ENCODE measurements at places on chromosomes 5 and 9.

DNA sequence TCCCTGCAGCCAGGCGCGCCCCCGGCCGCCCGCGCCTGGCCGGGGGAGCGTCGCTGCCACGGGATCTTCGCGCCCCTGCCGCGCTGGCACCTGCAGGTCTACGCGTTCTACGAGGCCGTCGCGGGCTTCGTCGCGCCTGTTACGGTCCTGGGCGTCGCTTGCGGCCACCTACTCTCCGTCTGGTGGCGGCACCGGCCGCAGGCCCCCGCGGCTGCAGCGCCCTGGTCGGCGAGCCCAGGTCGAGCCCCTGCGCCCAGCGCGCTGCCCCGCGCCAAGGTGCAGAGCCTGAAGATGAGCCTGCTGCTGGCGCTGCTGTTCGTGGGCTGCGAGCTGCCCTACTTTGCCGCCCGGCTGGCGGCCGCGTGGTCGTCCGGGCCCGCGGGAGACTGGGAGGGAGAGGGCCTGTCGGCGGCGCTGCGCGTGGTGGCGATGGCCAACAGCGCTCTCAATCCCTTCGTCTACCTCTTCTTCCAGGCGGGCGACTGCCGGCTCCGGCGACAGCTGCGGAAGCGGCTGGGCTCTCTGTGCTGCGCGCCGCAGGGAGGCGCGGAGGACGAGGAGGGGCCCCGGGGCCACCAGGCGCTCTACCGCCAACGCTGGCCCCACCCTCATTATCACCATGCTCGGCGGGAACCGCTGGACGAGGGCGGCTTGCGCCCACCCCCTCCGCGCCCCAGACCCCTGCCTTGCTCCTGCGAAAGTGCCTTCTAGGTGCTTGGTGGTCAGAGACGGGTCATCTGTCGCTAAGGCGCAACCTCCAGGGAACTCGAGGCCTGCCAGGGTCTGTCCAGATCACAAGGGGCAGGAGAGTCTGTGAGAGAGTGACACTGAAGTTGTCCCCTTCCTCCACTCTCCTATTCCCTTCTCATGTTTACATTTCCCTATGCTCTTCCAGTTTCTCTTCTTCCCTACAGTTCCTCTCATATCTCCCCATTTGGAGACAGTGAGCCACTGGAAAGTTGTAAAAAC is 1.3 kb downstream of the GPR150 start:
- DNase-seq, result no peak

DNA sequence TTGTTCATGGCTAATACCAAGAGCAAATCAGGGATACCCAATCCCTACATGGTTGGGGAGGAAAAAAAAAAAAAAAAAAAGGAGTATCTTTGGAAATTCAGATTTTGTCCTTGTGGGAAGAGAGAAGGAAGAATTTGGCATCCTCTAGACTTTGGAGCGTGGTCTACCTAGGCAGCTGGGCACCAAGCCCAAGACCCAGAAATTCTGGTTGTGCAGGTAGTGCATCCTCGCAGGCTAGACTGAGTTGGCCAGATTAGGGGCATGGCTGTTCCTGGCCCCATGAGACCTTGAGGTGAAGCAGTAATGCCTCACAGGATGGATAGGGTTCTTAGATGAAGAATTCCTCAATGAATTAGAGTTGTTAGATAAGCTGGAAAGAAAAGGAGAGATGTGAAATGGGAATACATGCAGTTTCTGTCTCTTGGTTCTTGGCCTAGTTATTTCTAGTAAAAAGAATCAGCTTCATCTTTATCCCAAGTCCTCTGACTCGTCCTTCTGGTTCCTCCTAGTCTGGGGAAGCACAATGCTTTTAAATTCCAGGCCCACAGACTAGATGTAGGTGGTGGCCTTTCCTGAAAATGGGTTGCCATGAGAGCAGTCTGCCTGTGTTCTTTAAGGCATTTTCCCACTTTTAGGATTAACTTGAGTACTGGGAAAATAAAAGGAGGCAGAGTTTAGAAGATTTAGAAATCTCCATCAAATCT is 140.5 kb upstream of the RUSC2 start:
- DNase-seq, result no peak

DNA sequence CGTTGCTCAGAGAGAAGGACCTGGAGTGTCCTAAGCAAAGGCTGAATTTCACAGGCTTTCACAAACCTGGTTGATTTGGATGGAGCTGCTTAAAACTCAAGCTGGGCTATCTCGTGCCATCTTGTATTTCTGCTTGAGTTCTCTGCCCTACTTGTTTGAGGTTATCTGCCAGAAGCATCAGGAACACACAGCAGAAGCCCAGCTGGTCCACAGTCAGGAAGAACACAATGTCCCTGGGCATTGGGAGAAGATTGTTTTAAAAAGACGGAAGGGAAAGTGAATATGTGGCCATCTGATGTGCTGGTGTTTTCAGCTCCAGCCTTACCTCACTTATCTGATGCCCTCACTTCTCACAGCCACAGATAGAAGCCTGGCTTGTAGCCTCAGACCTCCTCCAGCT is 32.9 kb upstream of the SLC36A1 start:
- no peak for DNase-seq

GRCh38 chr9:134314950-134315715 is 11.1 kb upstream of the RXRA start:
- no peak for DNase-seq

- DNase-seq, result no peak
Measured at GRCh38 chr5:87129046-87129445, 138.6 kb upstream of the RASA1 start.

GRCh38 chr9:13322828-13323550 is 43.5 kb upstream of the MPDZ start:
- no peak for DNase-seq

DNA sequence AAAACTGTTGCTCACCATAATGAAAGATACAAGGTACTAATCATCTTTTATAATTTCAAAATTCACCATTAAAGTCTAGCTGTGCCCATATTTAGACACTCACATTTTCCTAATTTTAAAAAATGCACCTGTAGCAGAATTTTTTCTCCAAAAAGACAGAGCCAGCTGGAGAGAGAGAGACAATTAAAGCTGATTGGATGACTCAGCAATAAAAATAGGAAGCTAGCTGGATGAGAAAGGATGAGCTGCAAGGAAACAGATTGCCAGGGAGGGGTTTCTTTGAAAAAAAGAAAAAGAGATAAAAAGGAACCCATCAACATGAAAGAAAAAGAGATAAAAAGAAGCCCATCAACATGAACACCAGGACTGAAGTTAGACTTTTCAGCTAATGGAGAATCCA is 73.8 kb downstream of the HCN1 start:
- no peak for DNase-seq

GRCh38 chr9:134657666-134658377 is 16.2 kb downstream of the COL5A1 start:
- no peak for DNase-seq

DNA sequence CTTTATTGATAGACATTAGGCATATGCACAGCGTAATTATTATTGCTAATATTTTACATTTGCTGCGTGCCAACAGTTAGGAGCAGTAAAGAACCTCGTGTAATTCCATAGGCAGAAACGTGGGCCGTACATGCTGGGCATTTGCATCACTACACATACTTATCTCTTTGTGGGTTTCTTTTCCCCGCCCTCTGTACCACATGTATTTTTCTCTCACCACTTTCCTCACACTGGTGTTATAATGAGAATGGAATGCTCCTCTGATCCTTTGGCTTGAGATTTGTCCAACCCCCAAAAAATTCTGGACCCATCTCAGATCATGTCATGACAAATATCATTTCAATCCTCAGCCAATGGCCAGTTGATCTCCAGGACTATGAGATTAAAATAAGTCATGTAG is 1952.6 kb upstream of the WWC1 start:
- DNase-seq, result no peak

DNA sequence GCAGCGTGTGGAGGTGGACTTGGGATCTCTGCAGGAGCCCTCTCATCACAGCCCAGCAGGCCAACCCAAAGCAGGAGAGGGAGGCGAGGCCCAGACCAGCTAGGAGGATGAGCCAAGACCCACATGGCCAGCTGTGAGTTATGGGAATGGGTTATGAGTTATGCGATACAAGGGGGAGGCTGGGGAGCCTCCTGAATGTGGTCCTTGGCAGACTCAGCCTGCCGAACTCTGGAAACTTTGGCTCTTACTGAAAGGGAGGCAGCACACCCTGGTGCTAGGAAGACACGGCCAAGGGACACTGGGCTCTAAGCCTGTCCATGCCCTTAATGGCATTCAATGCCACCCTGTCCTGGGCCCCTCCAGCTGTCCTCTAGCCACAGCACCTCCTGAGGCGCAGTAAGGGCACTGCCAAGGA is 7.7 kb upstream of the VAV2 start:
- no peak for DNase-seq

DNA sequence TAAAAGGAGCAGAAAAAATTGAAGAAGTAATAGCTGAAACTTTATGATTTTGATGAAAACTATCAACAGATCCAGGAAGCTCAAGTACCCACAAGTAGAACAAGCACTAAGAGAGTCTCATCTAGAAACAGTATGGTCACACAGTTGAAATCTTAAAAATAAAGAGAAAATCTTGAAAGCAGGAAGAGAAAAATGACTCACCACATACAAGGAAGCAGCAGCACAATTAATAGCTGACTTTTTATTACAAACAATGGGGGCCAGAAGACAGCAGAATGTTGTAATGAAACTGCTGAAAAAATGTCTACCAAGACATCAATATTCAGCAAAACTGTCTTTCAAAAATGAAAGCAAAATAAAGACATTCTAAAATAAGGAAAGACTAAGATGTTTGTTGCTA is 1108.3 kb upstream of the DMAC1 start:
- no peak for DNase-seq

DNA sequence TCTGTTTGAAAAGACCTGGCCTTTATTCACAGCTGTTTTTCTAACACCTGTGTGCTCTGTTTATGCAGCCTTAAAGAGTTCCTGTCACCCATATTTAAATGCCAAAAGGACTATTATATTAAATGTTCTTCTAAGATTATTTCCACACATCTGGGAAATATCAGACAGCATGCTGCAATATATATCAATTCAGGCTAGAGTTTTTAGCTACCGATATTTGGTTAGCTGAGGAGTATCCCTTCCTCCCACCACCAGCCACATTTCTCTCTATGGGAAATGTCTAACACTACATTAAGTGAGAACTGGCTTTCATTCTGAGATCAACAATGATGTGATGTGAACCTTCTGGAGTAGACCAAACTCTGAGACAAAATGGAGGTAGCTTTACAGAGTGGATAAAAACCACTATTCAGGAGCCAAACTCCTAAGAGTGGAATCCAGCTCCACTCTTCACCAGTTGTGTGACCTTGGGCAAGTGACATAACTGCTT is 509.2 kb downstream of the ZNF608 start:
- no peak for DNase-seq

- DNase-seq, result no peak
Measured at GRCh38 chr5:82640916-82641315, 362.8 kb upstream of the RPS23 start.

DNA sequence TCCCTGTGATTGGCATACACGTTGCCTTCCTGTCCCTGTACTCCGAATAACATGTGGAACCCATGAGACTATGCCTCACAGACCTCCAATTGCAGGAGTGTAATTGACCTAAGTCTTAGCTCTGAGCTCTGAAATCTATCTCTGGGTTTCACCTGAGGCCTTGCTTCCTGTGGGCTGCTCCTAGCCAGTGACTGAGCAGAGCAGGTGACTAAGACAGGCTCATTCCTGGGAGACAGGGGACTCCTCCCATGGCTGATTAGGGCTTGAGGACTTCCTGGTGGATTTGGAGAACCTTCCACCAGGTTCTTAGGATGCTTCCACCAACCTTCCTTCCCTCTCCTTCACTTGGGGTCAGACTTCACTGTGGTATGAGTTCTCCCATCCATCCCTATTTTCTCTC is 22.3 kb upstream of the MIER3 start:
- no peak for DNase-seq

- DNase-seq, result no peak
Measured at GRCh38 chr5:143177263-143177983, 226.1 kb downstream of the NR3C1 start.

- no peak for DNase-seq
Measured at GRCh38 chr5:176747670-176748072, 62.7 kb upstream of the UNC5A start.

GRCh38 chr5:154971501-154971900 is 30.6 kb downstream of the MRPL22 start:
- DNase-seq, result no peak

GRCh38 chr5:55407059-55407684 is 99.4 kb downstream of the MTREX start:
- DNase-seq, result no peak

DNA sequence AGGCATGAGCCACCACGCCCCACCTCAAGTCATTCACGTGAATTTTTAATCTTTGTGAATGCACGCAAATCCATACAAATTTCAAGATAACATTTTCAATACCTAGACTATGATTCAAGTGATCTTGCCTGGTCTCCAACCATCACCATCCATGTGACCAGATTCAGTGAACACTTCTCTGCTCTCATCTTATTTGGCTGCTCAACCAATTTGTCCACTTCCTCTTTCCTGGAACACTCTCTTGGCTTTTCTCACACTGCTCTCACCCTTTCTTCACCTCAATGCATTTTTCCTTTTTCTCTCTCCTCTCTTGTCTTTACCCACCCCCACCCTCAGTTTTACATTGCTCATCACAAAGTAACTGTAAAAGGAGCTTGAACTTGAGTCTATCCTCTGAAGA is 354.7 kb upstream of the KIF2A start:
- DNase-seq, result no peak

DNA sequence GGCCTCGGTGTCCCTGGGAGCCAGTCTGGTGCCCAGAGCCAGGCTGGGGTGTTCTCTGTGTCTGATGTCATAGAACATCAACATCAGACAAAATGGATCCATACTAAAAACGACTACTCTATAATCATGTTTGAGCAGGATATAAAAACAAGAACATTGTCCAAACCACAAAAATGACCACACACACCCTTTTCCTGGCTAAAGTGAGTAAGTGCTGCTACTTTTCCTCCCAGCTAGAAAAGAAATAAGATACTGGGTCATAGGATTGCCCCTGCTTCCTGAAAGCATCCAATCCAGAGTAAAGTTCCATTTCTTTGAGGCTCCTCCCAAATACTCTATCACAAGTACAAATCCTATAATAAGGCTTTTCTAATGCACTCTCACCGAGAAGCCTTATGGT is 19.7 kb upstream of the TRAF1 start:
- DNase-seq, result no peak

GRCh38 chr5:173053041-173053440 is 3.1 kb upstream of the CREBRF start:
- DNase-seq, result no peak

DNA sequence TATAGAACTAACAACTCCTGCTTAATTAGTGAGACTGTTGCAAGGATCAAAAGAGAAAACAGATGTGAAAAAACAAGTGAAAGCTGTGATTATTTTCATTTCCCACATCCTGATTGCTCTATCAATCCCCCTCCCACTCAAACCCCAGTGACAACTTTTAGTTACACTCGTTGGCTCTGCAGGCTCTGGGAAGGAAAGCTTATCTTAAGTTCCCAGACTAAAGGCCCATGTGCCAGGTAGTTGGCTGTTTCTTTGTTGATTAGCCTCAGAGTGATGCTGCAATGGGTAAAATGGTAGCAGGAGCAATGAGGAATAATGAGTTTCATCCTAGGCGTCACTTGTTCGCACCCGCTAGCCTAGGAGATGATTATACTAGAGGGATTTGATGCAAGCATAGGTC is 133.3 kb upstream of the IFNE start:
- DNase-seq, result no peak
